Activated T-cell treated with anti-CD3 and anti-CD28 coated beads, Interleukin-2, amount 50 U/mL, for 72 hours (primary cell): ENCODE measurements at places on chromosomes 2 and 18.

DNA sequence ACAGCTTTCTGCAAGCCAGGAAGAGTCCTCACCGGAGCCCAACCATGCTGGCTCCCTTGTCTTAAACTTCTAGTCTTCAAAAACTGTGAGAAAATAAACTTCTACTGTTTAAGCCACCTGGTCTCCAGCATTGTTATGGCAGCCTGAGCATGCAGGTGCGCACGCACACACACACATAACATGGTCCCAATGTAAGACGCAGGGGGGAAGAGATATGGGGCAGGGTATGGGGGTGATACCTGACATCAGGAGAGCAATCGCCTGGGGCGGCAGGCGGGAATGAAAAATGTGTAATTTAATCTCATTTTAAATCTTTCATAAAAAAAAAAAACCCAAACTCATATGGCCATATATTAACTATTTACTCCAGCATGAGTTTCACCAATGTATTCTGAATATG lies 18.0 kb downstream of the HJURP start:
- no peaks in the 10 kb centered on the region for H3K27me3 ChIP-seq
- no peak for DNase-seq
- no peak overlapping the region for H3K4me3 ChIP-seq
- H3K27ac ChIP-seq: no peak overlapping the region
- peaks cover 19% of the 10 kb centered on the region for H3K4me1 ChIP-seq

GRCh38 chr2:107322416-107322815 lies 436.4 kb upstream of the ST6GAL2 start:
- H3K4me3 ChIP-seq: no peak overlapping the region
- H3K27me3 ChIP-seq: no peaks in the 10 kb centered on the region
- H3K27ac ChIP-seq: no peak overlapping the region
- no peak for DNase-seq
- no peaks in the 10 kb centered on the region for H3K36me3 ChIP-seq

- H3K36me3 ChIP-seq: no peaks in the 10 kb centered on the region
- no peak overlapping the region for H3K4me3 ChIP-seq
- H3K4me1 ChIP-seq: no peaks in the 10 kb centered on the region
- no peak for DNase-seq
Observed at GRCh38 chr2:133452583-133452982, 115.7 kb downstream of the NCKAP5 start.

DNA sequence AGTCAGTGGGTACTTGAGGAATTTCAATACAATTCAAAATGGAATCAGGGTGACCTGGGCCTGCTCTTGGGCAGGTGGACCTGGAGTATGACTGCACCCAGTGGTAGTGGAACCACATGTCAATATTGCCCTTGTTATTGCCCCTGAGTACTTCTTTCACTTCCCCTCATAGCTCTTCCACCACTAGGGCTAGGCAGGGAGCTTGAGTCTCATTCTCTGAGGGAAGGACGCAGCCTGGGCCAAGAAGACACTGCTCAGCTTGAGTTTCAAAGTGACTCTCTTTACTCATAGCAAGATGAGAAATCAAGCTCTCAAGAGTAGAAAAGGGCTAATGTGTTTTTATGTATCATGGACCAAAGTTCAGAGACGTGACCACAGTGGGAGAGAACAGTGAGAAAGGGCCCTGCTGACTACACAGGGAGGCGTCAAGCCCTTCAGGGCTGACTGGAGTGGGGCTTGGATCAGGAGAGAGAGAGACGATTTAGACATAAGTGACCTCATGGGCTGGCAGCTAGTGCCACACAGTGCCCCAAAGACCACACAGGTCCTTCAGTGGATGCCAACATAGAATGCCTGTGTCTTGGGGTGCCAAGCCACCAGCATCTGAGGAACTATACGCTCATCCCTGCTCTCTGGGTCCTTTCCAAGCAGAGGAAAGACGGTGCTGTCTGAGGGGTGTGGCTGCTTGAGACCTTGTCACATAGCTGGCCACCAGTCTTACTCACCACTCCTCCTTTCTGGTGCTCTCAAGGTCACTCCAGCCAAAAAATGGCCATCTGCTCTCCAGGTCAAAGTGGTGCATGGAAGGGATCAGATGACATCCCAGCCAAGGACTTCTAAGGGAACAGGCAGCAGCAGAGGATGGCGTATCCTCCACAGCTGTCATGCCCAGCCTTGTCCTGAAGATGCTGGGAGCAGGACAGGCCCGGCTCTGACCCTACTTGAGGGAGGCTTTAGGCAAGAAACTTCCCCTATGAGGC lies 13.0 kb downstream of the PTMA start:
- no peaks in the 10 kb centered on the region for H3K36me3 ChIP-seq
- H3K27me3 ChIP-seq: no peaks in the 10 kb centered on the region
- H3K27ac ChIP-seq: no peak overlapping the region
- peaks cover under 1% of the 10 kb centered on the region for H3K4me1 ChIP-seq
- H3K4me3 ChIP-seq: no peak overlapping the region
- no peak for DNase-seq

- no peaks in the 10 kb centered on the region for H3K4me1 ChIP-seq
- H3K27ac ChIP-seq: no peak overlapping the region
- no peak overlapping the region for H3K4me3 ChIP-seq
- H3K36me3 ChIP-seq: no peaks in the 10 kb centered on the region
- DNase-seq: no peak
Observed at GRCh38 chr2:145090841-145091761, 571.2 kb upstream of the ZEB2 start.

DNA sequence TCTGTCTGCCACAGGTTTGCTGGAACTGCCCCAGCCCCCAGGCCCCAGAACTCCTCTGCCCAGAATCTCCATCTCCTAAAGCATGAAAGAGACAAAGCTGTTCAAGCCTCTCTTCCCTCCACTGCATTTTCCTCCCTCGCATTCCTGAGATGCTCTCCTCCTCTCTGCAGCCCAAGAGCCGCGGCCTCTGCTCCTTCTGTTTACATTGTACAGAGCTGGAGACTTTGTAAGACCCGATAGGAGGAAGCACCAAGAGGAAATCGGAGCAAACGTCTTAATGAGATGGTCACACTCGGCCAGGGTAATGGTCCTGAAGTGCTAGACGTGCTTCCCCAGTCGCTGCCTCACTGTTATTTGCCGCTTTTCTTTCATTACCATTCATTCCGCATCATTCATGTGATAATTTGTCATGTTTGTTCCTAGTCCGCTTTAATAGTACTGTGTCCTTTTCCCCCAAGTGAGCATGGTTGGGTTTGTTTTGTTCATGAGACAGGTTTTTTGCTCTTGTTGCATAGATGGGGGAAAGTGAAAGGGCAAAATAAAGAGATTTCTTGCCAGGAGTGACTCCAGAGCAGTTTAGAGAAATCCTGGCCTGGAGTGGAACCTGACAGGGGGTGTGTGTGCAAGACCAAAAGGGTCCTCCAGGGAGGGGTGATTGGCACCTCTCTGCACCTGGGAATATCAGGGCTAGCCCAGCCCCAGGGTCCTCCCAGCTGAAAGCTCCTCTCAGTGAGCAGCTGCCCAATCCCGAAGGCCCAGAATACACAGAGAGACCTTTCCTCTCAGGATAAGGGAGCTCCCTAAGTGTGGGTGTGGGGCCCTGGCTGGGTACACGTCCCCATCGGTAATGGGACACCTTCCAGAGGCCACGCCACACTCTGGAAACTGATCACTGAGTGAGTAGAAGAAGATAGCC lies 44.9 kb upstream of the ID2 start:
- H3K4me1 ChIP-seq: no peaks in the 10 kb centered on the region
- H3K36me3 ChIP-seq: no peaks in the 10 kb centered on the region
- H3K27me3 ChIP-seq: peaks cover 9% of the 10 kb centered on the region
- no peak overlapping the region for H3K27ac ChIP-seq
